ENCODE measurements at places on chromosomes 1 and 21.

- peak; percentile 19 for DNase-seq
These were observed 160.0 kb downstream of the PDE4B start for GRCh38 chr1:65952696-65953095.

GRCh38 chr1:29712284-29712651 is 475.9 kb downstream of the PTPRU start:
- no peak for DNase-seq

DNA sequence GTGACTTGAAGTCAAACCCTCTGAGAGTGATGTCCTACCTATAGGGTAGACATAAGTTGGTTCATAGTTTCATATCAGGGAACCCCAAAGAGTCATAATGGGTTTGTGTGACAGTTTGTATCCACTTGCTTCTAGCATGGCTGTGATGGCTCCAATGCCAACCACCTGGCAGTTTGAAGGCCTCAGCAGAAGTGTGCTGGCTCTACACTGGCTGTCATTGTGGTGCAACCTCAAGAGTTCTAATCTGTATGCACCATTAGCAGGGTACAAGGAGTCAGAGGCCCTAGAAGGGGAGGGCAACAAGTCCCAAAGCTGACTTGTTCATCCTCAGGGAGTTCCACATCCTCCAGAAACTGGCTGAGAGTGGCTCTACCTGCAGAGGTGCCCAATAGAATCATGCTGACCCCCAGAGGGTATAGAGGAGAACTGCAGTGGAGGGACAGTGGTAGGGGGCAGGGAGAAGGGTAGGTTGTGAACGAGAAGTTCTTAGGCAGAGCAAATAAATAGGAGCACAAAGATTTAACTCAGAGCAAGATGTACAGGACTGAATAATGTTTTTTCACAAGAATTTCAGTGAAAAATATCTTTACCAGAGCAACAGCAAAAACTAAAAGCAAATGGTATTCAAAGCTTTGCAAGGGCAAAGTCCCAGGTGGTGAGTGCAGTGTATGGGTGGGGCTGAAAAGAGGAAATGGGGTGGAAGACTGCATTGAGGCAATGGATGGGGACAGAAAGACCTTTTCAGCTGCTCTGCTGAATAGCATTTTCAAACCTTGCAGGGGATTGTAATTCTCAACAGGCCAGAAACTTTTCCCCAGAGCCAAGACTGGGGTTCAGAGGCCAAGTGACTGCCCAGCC is 3.2 kb downstream of the FCRL2 start:
- DNase-seq: no peak

DNA sequence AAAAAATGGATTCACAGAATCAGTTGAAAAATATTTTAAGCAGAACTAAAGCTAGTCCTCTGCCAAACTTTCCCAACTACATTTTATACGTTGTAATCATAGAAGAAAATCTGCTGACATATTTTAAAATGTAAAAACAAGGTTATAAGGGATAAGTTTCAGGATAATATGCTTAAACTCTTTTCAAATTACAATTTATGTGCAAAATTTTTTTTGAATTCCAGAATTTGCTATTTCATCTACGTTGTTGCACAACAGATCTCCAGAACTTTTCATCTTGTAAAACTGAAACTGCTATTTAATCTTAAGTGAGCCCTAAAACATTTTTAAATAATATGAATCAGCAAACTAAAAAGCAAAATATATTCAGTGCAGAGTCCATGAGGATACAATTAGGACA is 5.9 kb downstream of the EDEM3 start:
- peak; percentile 3 for DNase-seq

DNA sequence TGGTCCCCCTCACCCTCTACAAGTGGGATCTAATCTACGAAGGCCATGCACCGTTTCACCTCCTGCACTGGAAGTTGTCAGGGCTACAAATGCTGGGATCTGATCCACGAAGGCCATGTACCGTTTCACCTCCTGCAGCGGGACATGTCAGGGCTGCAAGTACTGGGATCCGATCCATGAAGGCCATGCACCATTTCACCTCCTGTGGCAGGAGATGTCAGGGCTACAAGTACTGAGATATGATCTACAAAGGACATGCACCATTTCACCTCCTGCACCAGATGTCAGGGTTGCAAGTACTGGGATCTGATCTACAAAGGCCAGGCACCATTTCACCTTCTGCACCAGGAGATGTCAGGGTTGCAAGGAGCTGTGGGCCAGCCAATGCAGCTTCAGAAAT is 7.0 kb downstream of the ALDH4A1 start:
- no peak for DNase-seq

- no peak for DNase-seq
These were observed 493.0 kb upstream of the ADGRL4 start for GRCh38 chr1:79499541-79499940.

- DNase-seq: no peak
These were observed 9.5 kb upstream of the BCAR3 start for GRCh38 chr1:93690921-93691789.

DNA sequence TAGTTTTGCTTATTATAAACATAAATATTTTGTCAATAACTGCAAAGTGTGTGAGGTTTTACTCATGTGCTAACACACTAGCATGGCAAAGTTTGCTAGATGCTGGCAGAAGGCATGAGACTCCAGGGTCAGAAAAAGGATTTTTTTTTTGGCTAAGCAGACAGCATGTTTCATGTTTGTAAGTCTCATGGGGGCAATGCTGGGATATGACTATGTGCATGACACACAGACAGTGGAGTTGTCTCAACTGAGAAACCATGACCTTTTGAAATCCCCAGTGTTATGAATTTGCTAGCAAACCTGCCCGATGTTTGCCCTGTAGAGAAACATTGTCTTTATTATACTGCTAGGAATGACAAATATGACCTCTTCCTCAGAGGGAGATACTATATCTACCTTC is 448.2 kb downstream of the BRINP3 start:
- no peak for DNase-seq

- DNase-seq: no peak
These were observed 41.2 kb upstream of the ZBTB40 start for GRCh38 chr1:22410401-22410800.

GRCh38 chr1:174892016-174892415 is 107.7 kb upstream of the CACYBP start:
- DNase-seq: no peak

GRCh38 chr1:60835649-60836048 is 246.7 kb upstream of the NFIA start:
- DNase-seq: no peak

GRCh38 chr1:64550510-64550909 is 80.6 kb downstream of the CACHD1 start:
- DNase-seq: no peak

DNA sequence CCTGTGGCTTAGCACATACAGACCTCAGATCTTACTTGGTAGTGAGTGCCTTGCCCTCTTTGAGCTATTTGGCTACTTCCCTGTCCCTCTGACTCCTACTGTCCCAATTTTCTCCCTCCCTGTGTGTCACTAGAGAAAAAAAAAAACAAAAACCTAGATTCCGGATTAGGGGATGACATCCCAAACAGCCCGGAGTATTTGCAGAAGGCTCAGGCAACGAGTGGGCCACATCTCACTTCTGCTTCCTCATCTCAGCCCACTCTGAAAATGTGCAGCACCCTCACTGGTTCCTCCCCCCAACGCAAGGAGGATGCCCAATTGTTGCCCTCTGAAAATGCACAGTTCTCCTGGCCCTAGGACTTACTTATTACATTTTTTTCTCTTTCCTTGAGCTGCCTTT is 4.9 kb downstream of the NHLH1 start:
- DNase-seq: no peak

- DNase-seq: no peak
These were observed 442.4 kb downstream of the LTN1 start for GRCh38 chr21:28550057-28550825.

GRCh38 chr1:39275836-39276507 is 71.5 kb downstream of the MACF1 start:
- no peak for DNase-seq

DNA sequence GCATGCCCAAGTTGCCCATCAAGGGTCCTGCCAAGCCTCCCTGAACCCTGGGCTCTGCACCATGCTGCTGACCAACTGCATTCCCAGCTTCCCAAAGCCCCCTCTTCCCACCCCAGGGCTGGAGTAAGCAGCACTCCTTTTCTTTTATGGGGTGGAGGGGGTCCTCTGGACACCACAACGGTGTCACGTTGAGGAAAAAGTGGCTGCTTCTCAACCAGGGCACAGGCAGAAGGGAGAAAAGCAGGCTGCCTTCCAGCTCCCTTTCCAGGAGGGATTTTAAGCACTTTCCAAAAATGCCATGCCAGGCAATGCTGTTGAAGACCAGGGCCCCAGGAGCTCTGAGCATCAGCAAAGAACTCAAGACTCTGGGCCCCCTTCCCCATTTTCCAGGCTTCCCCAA is 691 bp downstream of the RIMS3 start:
- no peak for DNase-seq

DNA sequence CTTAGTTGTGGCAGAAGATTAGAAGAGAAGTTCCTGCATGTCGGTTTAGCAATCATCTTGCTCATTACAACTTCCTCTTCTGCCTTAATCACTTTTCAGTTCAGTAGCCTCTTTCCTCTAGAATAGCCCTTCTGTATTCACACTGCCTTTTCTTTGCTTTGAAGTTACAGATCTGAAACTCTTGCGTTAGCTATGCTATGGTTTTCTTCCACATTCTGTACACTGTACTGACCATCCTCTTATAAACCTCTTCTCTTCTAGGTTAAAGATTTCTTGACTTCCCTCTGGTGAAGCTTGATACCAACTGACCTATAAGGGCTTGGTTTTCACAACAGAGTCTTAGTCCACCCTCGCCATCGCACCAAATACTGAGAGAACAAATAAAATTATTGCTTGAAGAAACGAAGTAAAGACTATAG is 35.0 kb downstream of the C21orf91 start:
- DNase-seq: no peak

DNA sequence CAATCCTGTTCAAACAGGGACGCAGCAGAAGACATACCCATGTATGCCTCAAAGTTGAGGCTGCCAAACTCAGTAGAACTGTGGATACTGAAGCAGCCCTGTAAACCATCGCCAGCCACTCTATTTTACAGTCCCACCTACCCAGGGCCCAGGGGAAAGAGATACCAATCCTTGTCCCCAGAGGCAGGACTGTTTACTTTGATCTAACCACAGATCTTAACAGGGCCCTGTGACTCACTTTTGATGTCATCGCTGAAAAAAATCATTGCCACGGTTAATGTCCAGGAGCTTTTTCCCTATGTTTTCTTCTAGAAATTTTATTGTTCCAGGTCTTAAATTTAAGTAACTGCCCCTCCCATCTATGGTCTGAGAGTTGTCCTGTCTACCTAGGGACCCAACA is 538.4 kb upstream of the NCAM2 start:
- DNase-seq: no peak

- DNase-seq: no peak
These were observed 362.2 kb downstream of the ZP4 start for GRCh38 chr1:237528545-237528944.

DNA sequence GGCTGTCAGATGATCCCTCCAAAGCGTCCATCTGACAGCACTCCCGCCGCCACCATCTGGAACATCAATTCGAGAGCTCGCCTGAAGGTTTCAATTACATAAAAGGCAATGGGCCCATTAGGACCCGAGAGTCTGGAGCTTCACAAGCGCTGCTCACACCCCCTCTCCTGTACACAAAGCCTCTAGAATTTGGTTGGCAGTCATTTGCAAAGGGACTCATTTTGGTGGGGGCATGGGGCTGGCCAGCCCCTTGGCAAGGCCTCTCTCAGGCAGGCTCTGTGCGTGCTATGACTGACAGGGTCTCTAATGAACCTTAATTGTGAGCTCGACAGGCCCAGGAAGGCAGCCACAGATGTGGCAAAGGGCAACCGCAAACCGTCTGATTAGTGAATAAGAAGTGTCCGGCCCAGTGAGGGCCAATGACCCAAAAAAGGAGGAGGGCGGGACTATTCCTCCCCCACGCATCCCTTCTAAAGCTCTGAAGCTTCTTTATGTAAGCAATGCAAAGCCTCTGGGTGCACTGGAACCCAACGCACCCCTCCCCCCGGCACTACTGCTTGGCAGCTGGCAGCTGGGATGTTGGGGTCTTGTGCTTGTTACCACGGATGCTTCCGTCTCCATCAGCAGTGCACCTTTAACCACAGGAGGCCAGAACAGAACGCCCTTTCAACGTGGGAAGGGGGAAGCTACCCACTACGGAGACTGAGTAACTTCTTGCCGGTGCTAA is 79.4 kb downstream of the CAPZB start:
- no peak for DNase-seq

Measured in fibroblast of pulmonary artery (primary cell).